ENCODE measurements at places on chromosomes 1 and 21.
A peak's percentile ranks its signal among the peaks of the same experiment; 100 is the strongest.

DNA sequence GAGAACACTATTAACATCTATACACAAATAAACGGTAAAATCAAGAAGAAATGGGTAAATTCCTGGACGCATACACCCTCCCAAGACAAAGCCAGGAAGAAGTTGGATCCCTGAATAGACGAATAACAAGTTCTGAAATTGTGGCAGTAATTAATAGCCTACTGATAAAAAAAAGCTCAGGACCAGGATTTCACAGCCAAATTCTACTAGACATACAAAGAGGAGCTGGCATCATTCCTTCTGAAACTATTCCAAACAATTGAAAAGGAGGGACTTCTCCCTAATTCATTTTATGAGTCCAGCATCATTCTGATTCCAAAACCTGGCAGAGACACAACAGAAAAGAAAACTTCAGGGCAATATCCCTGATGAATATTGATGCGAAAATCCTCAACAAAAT lies 70.7 kb upstream of the FMO3 start:
- DNase-seq: no peak

DNA sequence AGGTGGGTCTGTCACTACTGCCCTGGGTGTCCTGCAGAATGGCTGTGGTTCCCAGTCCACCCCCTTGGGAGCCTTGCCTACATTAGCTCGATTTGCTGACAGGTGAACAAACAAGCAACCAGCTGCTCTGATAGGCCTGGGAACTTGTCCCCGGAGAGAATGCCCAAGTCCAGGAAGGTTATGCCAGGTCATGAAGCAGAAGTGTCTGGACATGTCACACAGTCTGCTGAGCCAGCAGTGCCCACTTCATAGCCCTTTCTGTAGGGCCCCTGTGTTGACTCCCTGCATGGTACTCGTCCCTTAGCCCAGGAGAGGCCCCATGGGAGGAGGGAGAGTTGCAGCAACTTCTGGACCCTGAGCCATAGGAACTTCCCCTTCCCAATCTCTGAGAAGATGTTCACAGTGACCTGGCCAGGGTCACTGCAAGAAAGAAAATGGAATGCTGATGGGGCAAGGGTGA lies 31.0 kb downstream of the UCK2 start:
- DNase-seq: no peak

GRCh38 chr1:235995511-235995910 lies 69.4 kb downstream of the NID1 start:
- no peak for DNase-seq

- no peak for DNase-seq
These were observed 7.6 kb downstream of the ZBTB48 start for GRCh38 chr1:6587261-6588005.

DNA sequence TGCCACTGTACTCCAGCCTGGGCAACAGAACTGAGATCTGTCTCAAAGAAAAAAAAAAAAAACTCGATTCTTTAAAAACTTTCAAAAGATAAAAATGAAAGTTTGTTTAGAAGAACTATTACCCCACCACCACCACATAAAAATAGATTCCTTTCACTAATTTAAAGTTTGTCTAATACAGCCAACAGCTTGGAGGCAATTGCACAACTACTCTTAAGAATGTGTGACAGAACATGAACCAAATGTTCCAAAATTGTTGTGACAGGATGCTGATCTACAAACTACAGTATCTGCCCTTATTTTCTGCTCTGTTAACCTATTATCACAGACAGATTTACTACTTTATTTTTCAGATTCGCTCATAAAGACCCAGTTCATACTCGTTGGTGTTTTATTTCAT lies 5.5 kb upstream of the TGFBR3 start:
- DNase-seq: no peak

- no peak for DNase-seq
These were observed 58.9 kb downstream of the C1orf198 start for GRCh38 chr1:230809256-230809990.

GRCh38 chr1:53410100-53410541 lies 49.1 kb upstream of the DMRTB1 start:
- peak; percentile 92 for DNase-seq

GRCh38 chr1:231550448-231550781 lies 21.9 kb downstream of the TSNAX start:
- no peak for DNase-seq

GRCh38 chr1:161182214-161182613 lies 4.9 kb upstream of the B4GALT3 start:
- no peak for DNase-seq

GRCh38 chr1:108664481-108664880 lies 3.6 kb upstream of the HENMT1 start:
- no peak for DNase-seq

- DNase-seq: no peak
These were observed 82.6 kb downstream of the NENF start for GRCh38 chr1:212515329-212515760.

- DNase-seq: no peak
These were observed 27.2 kb downstream of the NUAK2 start for GRCh38 chr1:205294175-205294917.

- no peak for DNase-seq
These were observed 67.6 kb downstream of the FHAD1 start for GRCh38 chr1:15314328-15315281.

DNA sequence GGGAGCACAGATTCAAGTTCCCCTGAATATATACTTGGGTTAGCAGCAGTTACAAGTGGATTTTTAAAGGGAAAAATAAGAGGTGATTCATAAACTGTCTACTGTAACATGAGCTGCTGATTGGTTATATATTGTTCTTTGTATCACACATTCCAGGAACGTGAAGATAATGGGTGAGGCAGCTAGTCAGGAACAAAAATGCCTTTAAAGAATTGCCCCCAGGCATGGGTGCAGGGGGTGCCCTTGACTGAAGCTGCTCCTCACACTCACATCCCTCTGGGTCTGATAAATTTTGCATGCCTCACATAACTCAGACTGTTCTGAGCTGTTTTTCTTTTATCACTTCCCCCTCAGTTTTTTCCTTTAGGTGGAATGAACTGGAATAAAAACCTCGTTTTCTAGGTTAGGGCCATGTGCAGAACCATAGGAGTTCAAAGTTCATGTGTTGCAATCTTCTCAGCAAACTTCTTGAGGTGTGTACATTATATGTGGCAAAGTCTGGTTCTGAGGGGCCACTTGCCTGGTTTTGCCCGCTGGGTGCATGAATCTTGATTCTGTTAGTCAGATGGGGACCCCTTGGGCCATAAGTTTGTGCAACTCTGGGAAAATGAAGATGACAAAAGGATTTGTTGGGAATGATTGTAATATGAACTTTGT lies 21.1 kb downstream of the TBX19 start:
- DNase-seq: no peak

- no peak for DNase-seq
These were observed 62.0 kb downstream of the TNN start for GRCh38 chr1:175129644-175129996.

DNA sequence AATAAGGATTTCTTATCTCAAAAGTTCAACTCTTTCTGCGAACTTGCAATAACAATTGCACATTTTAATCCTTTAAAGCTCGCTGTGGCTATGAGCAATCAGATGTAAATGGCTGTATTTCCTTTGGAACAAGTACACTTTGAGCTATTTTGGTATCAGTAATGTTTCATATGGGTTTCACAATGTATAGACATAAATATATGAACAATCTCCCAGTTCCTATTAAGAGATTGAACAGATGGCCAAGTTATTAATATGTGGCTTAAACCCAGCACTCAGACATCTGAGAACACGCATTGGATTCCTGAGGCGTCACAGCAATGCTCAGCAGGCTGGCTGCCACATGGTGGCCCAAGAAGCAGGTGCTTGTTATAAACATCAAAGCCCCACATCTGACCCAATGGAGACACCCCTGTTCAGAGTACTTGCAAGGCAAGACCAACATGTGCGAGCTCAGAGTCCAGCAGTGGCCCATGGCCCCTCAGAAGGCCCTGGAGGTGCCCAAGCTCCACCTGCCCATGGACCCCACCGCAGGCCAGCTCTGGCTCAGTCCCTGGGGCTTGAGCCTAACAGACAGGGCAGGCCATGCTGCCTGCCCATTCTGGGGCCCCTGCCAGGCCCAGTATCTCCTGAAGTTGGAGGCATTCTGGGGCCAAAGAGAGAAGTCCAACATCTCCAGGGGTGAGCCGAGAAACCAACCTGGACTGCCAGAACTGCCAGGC lies 23.7 kb downstream of the PSMG1 start:
- DNase-seq: peak; percentile 26

DNA sequence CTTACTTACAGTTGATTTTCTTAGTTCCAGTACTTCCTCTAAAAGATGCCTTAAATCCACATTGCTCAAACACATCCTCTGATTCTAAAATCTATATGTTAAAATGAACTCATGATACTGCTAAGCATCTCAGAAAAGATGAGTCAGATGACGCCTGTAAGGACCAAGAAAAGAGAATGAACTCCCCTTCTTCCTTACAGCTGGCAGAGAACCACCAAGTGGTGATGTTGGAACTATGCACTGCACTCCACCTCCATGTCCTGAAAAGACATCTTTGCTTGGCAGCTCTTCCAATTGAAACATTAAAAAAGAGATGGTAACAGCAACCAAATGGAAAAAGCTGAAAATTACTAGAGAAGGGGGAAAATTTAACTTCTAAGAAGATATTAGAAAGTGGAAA lies 648.8 kb downstream of the PTPRC start:
- DNase-seq: no peak

GRCh38 chr1:12615865-12616708 lies 1.9 kb downstream of the DHRS3 start:
- DNase-seq: no peak

- no peak for DNase-seq
These were observed 3.9 kb downstream of the AHCYL1 start for GRCh38 chr1:109988349-109988914.

DNA sequence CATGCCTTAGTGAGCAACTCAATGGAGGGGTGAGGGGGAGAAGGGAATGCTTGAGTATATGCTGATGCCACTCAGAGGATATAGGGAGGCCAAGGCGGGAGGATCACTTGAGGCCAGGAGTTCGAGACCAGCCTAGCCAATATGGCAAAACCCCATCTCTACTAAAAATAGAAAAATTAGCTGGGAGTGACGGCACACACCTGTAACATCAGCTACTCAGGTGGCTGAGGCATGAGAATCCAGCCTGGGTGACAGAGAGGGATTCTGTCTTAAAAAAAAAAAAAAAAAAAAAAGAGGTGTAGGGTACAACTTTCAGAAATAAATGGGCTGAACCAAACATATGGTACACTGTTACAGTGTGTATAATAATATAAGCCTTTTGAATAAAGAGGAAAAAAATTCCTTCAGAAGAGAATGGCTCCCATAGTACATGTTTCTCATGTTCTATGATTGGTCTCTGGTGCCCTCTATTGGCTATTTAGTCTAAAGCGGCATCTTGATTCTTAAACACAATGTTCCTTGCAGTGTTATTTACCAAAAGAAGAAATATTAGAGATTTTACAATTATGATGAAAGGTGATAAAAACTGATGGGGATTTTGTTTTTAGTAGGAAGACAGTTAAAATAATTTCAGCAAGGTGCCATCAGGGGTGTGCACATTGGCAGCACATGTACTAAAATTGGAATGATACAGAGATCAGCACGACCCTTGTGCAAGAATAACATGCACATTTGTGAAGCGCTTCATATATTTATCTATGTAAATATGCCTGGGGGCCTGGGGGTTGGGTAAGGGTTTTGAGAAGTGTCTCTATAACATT lies 109.8 kb downstream of the PATJ start:
- peak; percentile 82 for DNase-seq

DNA sequence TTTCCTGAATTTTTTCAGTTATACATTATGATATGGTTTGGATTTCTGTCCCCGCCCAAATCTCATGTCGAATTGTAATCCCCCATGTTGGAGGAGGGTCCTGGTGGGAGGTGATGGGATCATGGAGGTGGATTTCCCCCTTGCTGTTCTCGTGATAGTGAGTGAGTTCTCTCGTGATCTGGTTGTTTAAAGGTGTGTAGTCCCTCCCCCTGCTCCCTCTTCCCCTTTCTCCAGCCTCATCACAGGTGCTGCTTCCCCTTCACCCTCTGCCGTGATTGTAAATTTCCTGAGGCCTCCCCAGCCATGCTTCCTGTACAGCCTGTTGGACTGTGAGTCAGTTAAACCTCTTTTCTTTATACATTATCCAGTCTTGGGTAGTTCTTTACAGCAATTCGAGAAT lies 93.2 kb upstream of the HNRNPU start:
- no peak for DNase-seq

GRCh38 chr21:44982558-44983250 lies 42.9 kb downstream of the SLX9 start:
- no peak for DNase-seq

DNA sequence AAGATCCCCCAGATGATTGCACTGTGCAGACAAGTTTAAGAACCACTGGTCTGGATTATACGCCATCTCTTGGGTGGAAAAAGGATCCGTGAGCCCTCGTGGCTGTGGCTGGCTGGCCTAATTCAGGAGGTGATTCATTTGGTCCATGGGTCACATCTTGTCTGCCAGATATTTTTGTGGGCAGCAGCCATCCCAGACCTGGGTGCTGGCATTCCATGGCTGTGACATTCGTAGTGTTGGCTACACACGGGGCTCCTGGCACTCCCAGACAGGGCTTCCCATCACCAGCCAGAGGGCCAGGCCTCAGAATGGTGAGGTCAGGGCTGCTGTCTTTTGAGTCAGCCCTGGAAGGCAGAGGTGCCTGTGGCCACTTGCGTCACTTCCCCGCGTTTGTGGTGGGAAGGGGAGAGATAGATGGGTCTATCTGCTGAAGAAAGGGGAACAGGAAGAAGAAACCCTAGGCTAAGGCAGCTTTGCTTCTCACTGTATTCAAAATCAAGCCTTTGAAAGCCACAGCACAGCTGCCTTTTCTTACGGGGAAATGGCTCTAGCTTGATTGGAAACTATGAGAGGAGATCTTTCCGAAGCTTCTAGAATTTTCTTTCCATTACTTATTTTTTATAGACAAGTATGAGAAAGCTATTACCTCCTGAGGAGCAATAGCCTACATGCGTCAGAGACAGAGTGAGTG lies 32.4 kb downstream of the EIF2D start:
- DNase-seq: no peak

- DNase-seq: no peak
These were observed 284.5 kb upstream of the USP25 start for GRCh38 chr21:15445327-15445726.

GRCh38 chr1:235932090-235932510 lies 65.4 kb upstream of the LYST start:
- no peak for DNase-seq

GRCh38 chr21:20949884-20950283 lies 48.3 kb upstream of the NCAM2 start:
- no peak for DNase-seq

DNA sequence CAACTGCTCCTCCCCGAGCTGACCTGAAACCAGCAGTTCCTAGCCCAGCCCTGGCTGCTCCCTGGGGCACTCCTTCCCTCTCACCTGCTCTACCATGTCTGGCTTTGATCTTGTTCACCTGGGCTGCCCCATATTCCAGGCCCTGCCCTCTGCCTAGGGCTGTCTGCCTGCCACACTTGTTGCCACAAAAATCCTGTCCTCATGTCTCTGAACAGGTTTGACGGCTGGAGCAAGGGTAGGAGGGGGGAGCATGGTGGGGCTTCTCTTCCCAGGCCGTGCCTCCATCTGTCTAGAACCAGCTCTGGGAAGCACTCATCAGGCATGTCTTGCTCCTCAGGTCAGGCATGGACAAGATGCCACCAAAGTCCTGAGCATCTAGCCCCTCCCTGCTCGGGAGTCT lies 44.3 kb upstream of the WNT2B start:
- no peak for DNase-seq

- no peak for DNase-seq
These were observed 20.2 kb downstream of the S100A16 start for GRCh38 chr1:153592748-153593147.

GRCh38 chr1:22527122-22527521 lies 36.2 kb upstream of the EPHA8 start:
- DNase-seq: no peak
